ENCODE measurements at places on chromosomes 11 and 22.

DNA sequence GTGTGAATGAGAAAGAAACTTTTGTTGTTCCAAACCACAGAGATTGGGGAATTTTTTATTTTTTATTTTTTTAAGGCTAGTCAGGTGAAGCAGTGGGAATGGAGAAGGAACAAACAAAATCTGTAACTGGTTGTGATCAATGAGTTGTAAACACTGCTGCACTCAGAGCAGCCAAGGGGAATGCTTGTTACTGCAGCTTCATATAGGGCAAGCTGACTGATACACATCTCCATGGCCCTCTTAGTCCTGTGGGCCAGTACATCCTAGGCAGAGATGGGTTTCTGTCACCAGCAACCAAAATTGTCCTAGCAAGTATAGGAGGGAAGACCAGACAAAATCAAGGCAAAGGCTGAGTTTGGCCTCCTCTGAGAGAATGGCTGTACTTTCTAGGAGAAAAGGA is 306.8 kb downstream of the CTTN start:
- DNase-seq: no peak

DNA sequence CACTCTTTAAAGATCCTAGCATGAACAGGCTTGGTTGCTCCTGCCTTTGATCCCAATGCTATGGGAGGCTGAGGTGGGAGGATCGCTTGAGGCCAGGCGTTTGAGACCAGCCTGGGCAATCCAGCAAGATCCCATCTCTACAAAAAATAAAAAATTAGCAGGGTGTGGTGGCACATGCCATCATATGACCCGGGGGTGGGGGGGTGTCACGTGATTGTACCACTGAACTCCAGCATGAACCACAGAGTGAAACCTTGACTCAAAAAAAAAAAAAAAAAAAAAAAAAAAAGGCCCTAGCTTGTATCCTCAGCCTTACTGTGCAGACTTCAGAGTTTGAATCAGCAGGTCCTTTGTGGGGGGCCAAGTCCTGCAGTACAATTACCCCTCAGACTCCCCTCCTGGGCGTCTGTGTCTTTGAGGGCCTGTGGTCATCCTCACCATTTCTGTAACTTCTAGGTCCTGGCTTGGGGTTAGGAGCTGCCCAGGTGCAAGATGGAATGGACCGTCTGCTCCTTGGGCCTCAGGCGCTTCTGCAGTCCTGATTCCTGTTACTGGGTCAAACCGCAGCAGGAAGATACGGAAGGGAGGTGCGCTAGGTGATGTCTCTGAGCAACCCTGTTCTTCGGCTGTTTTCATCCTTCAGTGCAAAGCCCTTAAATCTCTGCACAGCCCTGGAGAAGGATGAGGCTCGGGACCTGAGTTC is 208.1 kb downstream of the CTTN start:
- no peak for DNase-seq

GRCh38 chr22:30490399-30490798 is 15.1 kb downstream of the SEC14L4 start:
- DNase-seq: no peak

DNA sequence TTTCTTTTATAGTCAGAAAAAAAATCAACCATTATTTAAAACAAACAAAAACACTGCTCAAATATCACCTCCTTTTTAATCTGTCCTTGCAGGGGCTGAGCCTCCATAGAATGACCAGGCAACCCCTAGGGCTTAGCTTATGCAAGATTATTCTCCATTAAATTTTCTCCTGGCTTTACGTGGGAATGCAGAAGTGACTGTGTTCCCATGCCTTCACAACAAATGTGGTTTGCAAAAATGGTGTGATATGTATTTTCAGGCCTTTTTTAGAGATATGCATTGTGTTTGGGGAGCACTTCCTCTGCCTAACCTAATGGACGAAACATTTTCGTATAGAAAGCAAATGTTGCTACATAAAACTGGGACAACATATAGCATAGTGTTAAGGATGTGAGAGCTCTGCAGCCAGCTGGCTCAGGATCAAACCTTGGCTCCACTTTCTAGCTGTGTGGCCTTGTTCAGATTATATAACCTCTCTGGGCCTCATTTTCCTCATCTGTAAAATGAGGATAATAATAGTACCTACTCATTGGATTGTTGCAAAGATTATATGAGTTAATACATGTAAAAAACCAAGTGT is 82.6 kb downstream of the PARVA start:
- no peak for DNase-seq

DNA sequence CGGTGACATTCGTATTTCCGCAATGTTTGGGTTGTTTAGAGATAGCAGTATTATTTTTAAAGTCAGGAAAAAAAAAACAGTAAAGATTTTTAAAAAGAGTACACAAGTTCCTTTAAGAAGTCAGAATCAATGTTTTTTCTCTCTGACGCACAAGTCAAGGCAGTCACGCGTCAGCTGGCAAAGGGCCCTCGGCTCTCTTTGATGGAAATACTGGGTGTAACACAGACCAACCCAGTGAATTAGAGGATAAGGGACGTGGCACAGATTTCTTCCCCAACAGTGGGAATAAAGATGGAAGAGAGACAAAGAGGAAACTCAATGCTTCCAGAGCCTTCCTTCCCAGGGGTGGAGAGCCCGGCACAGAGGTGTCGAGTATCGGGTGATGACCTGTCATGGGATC is 13.4 kb downstream of the ASCC2 start:
- no peak for DNase-seq

DNA sequence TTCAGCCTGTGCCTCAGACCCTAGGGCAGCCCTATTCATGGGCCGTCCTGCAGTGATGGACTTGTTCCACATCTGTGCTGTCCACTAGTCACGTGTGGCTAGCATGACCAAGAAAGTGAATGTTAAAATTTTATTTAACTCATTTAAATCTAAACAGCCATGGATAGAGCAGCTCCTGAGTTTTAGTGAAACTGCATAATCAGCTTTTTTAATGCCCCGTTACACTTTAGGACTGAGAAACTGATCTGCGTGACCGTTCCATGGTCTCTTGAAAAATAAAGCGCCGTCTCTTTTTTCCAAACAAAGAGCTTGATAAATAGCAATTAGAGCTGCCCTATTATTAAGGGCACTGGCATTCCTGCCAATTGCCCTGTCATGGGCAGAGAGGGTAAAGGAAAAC is 76.5 kb upstream of the SNX19 start:
- no peak for DNase-seq

- no peak for DNase-seq
These were observed 56.1 kb downstream of the AASDHPPT start for GRCh38 chr11:106133529-106133928.

- DNase-seq: no peak
These were observed 72.0 kb upstream of the MTNR1B start for GRCh38 chr11:92897487-92897886.

DNA sequence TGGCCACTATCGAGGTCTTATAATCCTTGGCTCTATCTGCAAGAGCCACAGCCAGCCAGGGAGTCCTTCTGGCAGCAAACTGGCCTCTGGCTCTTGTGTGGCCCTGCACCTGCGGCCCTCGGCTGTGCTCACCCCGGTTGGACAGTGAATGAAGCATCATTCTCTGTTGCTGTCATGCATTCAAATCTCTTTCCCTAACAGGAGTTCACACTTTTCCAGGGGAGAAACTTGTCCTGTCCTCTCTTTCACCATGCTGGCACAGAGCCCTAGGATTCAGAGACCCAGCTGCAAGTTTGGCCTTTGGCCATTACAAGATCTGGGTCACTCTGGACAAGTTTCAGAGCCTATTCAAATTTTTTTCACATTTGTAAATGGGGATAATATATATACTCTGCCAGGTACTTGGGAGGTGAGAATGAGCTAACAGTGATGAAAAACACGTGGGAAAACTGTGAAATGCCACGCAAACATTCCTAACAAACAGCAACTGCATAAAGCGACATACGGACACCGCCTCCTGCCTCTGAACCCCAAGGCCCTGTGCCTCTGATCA is 34.2 kb downstream of the TMEM184B start:
- DNase-seq: no peak

DNA sequence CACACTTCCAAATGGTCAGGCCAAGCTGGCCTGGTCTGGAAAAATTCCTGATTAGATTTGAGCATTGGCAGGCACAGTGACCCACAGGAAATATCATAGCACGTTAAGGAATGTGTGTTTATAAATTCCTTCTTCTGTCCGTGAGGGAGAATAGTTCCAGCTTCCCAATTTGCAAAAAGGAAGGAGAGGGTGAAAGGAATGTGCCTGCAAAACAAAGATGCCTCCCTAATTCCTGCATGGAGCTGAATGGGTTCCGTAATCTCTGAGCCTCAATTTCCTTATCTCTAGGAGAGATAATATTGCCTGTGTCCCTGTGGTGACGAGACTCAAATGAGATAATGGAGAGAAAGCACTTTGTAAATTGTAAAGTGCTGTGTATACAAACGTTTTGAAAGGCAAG is 105.1 kb downstream of the FEZ1 start:
- DNase-seq: no peak

DNA sequence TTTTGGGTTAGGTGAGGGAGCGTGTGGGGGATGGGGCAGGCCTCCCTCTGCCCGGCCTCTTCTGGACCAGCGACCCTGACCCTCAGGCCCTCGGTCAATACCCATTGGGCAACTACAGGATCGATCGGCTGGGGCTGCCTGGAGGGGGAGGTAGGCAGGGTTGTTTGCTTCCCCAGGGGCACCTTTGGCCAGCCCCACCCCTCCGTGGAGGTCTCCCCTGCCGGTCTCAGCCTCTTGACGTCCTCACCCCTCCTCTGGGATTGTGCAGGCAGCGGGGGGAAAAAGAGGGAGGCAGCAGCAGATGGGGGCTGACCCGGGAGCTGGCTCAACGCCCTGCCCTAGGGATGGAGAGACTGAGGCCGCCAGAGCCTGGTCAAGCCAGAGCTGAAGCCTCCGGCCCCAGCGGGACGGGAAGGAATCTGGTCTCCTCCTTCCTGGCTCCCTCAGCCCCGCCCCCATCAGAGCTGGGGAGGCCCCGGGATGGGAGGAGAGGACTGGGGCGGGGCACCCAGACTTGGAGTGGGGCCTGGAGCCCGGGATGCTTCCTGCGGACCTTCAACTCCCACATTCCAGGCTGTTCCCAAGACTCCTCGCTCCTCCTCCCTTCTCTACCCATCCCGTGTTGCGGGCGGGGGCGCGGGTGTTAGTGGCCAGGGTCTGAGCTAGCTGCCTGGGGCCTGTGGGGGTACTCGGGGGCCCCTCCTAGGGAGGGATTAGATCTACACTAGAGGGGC is 14.4 kb upstream of the CDC42EP1 start:
- DNase-seq: no peak

GRCh38 chr22:44351685-44352377 is 39.1 kb upstream of the SHISAL1 start:
- no peak for DNase-seq

GRCh38 chr11:61828629-61829407 is 718 bp downstream of the FADS2 start:
- peak; percentile 34 for DNase-seq

DNA sequence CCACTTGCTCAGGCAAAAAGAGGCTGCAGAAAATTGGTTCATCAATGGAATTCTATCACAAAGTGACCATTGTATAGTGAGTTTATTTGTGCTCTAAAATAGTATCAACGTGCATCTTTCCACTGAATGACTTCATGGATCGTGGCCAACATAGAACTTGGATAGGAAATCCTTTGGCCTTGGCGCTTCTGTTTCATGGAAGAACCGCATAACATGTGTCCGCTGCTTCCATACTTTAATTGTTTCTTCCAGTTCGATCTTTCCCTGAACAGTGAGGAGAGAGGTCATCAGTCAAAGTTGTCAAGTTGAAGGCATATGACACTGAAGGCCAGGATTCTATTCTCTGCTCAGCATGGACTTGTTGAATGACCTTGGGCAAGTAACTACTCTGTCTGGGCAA is 4.5 kb downstream of the NDUFA6 start:
- no peak for DNase-seq

DNA sequence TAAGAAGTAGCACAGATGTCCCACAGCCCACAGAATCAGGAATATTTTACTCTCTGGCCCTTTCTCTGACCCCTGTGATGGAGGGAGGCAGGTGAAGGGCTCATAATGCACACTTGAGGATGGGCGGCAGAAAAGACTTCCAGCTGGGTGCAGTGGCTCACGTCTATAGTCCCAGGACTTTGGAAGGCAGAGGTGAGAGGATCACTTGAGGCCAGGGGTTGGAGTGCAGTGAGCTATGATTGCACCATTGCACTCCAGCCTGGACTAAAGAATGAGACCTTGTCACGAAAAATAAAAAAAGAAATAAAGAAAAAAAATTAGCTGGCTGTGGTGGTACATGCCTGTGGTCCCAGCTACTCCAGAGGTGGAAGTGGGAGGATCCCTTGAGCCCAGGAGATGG is 13.5 kb upstream of the CRYBB3 start:
- DNase-seq: no peak

GRCh38 chr22:40128989-40129388 is 48.7 kb upstream of the TNRC6B start:
- DNase-seq: no peak

- DNase-seq: no peak
These were observed 953 bp downstream of the ATG16L2 start for GRCh38 chr11:72815110-72815618.

DNA sequence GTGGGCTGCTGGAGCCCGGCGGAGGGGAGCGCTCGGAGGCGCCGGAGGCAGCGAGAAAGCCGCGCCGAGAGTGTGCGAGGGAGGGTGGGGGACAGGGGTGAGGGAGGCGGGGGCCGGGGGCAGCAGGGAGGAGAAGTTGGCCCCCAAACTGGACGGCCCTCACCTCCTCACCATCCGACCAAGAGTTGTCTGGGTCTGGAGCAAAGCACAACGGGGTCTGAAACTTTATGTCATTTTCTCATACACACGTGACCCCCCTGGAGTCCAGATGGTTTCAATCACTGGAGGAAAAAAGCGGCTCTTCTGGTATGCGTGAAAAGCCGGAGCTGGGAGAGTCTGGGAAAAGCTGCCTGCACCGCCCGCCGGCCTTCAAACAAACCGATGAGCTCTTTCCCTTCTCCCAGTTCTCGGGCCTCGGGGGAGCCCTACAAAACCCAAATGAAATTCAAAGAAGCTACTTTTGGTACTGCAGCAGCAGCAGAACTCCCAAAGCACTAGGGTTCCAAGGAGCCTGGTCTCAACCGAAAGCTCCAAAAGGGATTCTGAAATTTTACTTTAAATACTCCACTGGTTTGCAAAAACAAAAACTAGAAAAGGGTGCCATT is 39.7 kb upstream of the AKIP1 start:
- no peak for DNase-seq

GRCh38 chr22:19508024-19508776 is 16.0 kb downstream of the CLDN5 start:
- DNase-seq: no peak

- DNase-seq: no peak
These were observed 43.1 kb downstream of the SCGB1A1 start for GRCh38 chr11:62461740-62462507.

DNA sequence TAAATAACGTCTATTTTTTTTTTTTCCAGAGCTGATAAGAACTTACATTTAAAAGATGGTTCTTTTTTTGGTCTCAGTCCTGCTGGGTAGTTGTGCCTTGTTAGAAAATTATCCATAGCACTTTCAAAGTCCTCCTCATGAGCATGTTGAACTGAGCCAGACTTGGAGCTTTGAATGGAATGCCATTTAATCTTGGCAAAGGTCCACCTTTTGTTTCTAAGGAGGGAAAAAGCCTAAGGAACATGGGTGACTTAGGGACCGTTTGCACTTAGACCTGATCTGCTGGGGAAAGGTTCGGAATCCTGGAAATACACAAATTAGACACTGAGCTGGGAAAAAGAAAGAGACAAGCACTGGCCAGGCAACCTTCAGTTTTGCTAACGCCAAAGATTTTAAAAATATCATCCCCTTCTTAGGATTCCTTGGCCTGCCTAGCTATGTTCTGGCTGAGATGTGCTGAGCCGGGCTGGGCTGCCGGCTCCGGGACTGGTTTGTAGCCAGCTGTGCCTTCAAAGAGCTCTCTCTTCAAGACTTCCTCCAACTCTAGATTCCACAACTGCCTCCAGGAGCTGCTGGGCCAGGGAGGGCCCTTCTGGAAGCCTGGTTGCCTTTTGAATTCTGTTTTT is 67.4 kb downstream of the ENDOD1 start:
- DNase-seq: no peak

All from T-helper 22 cell (primary cell).